ENCODE measurements at places on chromosomes 11 and 22.

- no peak for DNase-seq
Measured at GRCh38 chr11:128227466-128227865, 359.9 kb downstream of the ETS1 start.

DNA sequence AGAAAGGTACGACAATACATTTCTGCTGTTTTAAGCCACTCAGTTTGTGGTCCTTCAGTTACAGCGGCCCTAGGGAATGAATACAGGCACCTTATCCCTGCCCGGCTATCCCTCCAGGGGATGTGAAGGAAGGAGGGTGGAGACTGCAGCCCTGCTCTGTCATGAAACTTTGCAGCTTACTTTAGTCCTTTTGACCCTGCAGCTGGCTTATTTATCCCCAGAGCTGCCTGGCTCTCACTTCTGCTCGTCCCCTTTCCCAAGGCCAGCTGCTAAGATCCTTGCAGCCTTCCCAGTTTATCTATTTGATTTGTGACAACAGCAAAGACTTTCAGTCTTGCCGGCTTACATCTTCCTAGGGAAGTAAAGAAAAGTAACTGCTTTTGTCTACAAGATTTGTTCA, 55.2 kb downstream of the SC5D start:
- DNase-seq = no peak

DNA sequence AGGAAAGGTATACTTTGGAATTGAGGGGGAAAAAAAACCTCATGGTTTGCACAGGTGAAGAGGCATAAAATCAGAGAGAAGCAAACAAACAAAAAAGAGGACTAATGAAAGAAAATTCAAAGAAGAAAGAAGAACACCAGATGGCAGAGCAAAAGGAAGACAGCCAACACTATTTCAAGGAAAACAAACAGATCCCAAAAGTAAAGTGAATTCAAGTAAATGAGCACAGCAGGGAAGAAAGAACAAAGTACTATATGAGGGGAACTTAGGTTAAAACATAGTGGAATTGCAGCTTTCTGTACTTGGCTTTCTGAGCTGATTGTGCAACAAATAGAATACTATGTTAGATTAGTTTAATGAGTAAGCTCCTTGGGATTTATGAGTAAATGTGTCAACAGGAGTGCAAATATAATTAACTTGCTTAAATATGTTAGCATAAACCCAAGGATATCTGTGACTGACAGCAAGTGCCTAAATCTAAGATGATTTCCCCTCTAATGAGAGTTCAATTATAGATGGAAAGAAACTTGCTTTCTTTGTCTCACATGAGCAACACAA, 404.6 kb upstream of the CNTN5 start:
- no peak for DNase-seq

GRCh38 chr11:87942786-87943185, 232.5 kb downstream of the RAB38 start:
- DNase-seq = no peak

DNA sequence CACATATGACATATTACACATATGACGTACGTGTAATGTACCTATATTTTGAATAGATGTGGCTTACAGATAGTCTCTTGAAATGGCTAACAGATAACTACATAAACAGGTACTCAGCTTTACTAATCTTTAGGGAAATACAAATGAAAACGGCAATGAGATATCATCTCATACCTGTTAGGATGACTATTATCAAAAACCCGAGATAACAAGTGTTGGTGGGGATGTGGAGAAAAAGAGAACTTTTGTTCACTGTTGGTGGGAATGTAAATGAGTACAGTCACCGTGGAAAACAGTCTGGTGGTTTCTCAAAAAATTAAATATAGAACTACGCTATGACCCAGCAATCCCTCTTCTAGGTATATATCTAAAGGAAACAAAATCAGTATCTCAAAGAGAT, 247.6 kb downstream of the ETS1 start:
- DNase-seq = no peak

- no peak for DNase-seq
Measured at GRCh38 chr22:48279461-48279756, 1517.0 kb downstream of the TBC1D22A start.

- DNase-seq = no peak
Measured at GRCh38 chr22:29443861-29444792, 5.7 kb downstream of the RFPL1 start.

DNA sequence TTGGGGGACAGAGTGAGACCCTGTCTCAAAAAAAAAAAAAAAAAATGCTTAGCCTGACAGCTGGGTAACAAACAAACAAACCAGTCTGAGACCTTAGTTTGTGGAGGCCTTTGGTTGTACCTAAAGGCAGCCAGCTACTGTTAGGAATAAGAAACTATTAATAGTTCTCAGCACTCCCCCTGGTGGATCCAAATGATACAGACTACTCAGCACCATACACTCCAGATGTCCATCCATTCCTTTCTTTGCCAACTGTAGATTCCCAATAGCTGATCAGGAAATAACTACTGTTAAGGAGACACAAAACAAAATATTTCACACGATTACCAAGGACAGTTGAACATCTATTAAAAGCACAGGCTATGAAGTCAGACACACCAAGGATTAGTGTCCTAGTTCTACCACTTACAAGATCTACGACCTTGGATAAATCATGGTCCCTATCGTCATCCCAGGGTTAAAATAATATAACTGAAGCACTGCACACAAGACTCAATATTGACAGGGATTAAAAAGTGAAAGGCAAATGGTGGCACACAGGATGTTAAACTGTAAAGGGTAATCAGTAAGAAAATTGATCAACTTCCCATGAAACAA, 17.2 kb downstream of the CLDN25 start:
- no peak for DNase-seq

- DNase-seq = no peak
Measured at GRCh38 chr11:82864268-82864667, 36.0 kb downstream of the PRCP start.

DNA sequence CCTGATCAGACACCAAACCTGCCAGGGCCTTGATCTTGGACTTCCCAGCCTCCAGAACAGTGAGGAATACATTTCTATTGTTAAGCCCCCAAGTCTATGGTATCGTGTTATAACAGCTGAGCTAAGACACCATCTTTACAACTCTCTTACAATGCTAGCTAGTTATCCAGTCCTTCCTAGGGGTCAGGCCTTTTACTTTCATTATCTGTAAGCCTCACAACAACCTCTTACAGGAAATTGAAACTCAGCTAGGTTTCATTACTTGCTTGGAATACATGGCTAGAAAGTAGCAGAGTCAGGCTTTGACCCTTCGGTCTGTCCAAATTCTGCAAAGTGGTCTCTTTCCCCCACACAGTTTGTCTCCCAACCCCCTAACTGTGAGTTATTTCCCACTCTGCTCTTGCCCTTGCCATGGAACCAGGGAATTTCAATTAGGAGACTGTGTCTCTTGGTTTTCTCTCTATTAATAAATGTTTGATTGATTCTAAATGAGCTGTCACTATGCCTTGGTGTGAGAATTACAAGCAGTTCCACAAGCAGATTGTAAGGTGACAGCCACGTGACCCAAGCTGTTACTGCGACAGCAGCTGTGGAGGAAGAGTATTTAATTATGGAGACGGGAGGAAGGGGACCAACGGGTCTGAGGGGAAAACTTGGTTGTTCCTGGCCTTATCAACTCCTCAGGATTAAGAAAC, 38.4 kb upstream of the CLMP start:
- DNase-seq = no peak

DNA sequence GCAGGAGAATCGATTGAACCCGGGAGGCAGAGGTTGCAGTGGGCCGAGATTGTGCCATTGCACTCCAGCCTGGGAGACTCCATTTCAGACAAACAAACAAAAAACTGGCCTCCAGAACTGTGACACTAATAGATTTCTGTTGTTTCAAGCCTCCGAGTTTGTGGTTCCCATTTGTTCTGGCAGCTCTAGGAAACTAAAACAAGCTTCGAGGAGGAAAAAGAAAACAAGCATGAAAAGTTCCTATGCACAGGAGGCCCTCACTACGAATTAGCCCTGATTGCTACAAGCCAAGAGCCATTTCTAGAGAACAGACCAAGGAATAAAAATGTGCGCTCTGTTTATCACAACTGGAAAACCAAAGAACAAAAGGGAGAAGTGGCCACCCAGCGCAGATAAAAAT, 47.8 kb upstream of the SHANK2 start:
- DNase-seq = no peak

- no peak for DNase-seq
Measured at GRCh38 chr11:14124886-14125285, 162.4 kb downstream of the SPON1 start.

DNA sequence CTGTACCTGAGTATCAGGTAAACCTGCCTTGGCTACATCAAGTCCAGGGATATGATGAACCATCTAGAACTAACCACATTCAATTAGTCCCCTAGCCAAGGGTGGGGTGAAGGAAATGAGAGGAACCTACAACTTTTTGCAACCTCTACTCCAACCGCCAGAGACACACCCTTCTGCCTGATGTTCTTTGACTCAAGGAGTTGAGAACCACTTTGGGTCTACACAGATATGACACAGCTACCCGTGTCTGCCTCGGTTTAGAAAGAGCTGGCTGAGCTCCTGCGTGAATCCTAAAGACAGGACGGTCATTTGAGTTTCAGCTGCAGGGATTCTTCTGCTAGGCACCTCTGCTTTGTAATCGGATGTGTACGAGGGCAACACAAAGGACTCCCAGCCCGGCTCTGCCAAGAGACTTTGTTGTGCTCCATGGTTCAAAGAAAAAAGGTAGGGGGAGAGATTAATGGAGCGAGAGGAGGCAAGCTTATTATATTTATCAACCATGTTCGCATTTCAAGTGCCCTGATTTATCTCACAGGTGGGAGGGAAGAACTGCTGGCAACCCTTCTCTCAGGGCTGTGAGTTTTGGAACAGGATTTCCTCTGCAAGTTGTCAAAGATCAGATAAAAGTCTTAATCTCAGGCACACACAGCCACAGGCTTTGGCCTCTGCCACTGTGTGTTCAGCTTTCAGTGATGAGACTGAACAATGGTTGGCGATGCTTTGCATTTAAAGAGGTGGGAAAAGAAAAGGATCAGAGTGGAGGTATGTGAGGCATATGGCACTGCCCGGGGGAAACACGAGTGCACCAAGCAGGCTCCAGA, 35.1 kb downstream of the FLI1 start:
- no peak for DNase-seq

DNA sequence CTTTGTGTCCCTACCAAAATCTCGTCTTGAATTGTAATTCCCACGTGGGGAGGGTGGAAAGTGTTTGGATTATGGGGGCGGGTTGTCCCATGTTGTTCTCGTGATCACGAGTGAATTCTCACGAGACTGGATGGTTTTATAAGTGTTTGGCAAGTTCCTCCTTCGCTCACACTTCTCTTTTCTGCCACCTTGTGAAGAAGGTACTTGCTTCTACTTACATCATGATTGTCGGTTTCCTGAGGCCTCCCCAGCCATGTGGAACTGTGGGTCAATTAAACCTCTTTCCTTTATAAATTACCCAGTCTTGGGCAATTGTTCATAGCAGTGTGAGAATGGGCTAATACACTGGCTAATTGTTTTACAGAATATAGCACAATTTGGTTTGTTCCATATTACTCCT, 326.3 kb downstream of the GRM5 start:
- DNase-seq = no peak

GRCh38 chr11:60130496-60130895, 42.0 kb downstream of the MS4A2 start:
- DNase-seq = no peak

DNA sequence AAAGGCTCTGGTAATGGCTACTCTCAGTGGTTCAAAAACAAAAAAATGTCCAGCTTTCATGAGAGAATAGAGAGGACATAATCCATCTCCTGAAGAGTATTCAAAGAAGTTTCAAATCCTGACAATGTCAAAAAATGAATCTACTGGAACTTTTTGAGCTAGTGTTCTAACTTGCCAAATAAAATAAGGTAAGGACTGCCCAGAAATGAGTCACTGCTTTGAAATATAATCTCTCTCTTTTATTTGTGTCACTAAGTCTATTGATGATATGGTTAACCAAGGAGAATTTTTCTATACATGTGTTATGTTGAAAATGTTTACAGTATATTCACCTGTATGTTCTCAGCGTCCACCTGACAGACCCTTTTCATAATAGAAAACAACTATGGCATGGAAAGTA, 3.4 kb downstream of the GUCY1A2 start:
- no peak for DNase-seq

DNA sequence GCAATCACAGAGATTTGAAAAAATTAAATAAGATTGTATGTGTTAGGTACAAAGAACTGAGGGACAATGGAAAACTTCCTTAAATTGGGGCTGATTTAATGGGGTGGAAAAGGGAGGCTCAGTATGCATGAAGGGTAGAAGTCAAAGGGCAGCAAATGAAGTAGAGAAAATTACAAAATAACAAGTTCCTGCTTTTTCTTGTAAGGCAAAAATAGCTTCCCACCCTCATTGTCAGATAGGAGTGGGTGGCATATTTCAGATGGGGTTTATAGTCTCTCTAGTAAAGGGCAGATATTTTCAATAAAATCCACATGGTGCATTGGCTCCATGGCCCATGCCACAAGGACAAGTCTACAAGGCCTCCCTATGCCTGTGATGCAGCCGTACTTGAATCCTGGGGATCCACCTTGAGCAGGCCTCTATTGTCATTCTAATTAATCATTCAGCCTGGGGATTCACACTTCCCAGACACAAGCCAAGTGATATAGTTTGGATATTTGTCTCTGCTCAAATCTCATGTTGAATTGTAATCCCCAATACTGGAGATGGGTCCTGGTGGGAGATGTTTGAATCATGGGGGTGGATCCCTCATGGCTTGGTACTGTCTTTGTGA, 36.7 kb upstream of the SESN3 start:
- DNase-seq = no peak

GRCh38 chr11:38950867-38951266, 2352.8 kb upstream of the RAG2 start:
- DNase-seq = no peak

GRCh38 chr11:128837627-128838026, 29.5 kb downstream of the KCNJ1 start:
- no peak for DNase-seq

- no peak for DNase-seq
Measured at GRCh38 chr11:289712-290620, 1.0 kb downstream of the PGGHG start.

- DNase-seq = no peak
Measured at GRCh38 chr11:61171907-61172306, 10.7 kb upstream of the VPS37C start.

DNA sequence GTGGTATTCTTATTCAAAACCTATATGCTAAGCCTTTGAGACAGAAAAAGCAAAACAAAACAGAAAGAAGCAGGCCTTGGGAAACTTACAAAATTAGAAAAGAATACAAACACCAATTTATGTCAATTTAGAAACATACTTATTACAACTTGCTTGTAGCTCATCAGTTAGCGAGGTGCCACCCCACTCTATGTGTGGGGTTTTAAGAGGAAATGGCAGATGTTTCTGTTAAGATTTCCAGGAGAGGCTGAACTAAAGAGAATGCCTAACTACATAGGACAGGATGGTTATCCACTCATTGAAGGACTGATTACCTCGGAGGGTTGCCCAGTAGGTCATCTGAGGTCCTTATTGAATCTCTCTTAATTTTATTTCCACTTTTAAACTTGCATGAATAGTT, 302.0 kb downstream of the ETS1 start:
- DNase-seq = no peak

DNA sequence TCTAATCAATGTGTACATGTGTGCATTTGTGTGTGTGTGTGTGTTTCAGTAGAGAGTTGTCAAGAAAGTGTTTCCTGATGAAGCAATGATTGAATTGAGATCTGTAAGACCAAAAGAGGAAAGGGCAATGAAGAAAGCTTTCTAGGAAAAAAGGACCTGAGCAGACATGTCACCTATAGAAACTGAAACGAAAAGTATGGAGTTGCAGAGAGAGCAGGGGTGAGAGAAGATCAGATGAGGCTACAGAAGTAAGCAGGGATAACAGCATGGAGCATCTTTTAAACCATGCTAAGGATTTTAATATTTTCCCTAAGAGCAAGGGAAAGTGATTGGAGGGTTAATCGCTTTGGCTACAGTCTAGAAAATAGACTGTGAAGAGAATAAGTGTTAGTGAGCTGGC, 1459.4 kb upstream of the TENM4 start:
- no peak for DNase-seq
